ENCODE measurements at places on chromosomes 7 and 10.

DNA sequence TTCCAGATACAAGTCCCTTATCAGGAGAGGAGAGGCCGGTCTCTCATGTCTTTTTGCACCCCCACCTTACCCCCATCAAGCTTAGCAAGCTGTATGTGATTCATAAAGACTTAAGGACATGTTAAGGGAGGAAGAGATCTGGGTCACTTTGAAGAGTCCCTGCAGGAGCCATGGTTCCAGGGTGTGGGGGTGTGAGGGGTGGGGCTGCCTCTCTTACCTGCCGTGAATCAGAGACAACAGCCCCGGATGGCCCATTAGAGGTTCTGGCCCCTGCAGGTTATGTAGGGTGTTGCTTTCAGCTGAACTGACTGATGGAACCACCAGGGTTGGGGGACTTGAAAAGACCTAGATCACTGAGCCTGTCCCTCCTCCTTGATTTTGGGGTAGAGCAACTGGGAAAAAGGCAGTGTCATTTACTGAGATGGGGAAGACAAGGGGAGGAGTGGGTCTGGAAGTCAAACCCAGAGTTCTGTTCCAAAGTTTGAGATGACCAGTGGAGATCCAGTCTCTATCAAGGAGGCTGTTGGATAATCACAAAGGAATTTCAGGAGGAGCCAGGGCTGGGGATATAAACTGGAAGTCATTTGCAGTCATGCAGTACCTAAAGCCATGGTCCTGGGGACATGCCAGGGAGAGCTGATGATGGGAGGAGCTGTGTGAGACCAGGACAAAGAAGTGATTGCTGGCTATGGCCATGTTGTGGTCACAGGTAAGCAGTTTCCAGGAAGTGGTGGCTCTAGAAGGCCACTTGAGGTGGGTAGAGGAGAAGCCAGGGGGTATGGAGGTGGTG lies 23.1 kb downstream of the ADAMTS14 start:
- no peak for DNase-seq

- no peak for DNase-seq
Measured at GRCh38 chr10:10662716-10663408, 354.8 kb upstream of the CELF2 start.

DNA sequence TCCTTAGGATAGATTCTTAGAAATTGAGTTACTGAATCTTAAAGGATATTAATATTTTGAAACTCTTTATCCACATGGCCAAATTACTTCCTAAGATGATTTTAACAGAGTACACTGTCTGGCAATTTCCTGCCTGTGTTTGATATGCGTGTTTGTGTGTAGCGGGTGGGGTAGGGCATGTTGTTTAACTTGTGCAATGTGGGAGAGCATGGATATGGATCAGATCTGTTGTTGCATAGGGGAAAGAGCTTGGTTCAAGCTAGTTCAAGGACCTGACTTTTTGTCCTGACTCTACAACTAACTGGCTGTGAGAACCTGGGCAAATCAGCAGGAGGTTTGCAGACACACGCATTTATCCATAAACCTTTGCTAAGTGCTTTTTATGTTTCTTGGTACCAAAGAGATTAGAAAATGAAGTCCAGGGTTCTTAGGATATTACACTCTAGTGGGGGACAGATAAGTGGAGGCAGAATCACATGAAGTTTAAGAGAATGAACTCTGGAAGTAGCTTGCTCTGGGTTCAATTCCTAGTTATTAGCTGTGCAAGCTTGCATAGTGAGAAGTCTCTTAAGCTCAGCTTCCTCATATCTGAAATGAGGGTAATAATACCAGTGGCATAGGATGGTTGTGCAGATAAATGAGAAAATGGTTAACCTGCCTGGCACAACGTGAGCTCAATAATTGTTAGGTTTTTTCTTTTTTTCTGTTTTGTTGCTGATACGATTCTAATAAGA lies 96.3 kb upstream of the PRR15 start:
- no peak for DNase-seq

DNA sequence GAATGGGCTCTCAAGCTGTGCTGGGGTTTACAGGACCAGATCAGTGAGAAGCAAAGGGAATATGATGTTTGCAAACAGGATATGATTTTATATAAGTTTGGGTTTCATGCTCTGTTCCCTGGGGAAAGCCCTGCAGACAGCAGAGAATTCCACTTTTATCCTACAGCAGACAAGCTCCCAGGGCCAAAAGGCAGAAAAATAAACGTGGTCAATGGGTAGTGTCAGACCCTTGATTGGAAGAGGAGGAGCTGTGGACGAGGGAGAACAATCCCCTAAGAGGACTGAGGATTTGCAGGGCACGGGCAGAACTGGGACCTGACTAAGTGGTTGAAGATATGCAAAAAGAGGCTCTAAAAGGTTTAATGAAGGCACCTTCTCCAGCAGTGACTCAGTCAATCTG lies 275.3 kb downstream of the HDAC9 start:
- DNase-seq, result no peak

GRCh38 chr7:28729281-28729680 lies 228.8 kb downstream of the TRIL start:
- DNase-seq, result no peak

DNA sequence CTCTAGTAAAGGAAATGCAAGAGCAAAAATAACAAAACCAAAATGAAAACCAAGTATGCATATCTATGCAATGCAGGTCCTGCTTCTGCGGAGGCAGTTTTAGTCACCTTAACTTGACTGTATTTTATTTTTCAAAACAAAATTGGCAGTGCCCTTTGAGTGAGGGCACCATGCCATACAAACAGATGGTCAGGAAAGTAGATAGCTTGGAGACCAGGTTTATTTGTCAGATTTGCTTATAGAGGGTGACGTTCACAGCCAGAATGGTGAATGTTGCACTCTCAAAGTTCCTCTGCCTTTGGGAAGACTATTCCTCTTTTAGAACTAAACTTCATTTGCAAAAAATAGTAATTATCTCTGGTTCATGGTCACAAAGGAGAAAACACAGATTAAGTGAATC lies 801.9 kb downstream of the ANKRD7 start:
- no peak for DNase-seq

DNA sequence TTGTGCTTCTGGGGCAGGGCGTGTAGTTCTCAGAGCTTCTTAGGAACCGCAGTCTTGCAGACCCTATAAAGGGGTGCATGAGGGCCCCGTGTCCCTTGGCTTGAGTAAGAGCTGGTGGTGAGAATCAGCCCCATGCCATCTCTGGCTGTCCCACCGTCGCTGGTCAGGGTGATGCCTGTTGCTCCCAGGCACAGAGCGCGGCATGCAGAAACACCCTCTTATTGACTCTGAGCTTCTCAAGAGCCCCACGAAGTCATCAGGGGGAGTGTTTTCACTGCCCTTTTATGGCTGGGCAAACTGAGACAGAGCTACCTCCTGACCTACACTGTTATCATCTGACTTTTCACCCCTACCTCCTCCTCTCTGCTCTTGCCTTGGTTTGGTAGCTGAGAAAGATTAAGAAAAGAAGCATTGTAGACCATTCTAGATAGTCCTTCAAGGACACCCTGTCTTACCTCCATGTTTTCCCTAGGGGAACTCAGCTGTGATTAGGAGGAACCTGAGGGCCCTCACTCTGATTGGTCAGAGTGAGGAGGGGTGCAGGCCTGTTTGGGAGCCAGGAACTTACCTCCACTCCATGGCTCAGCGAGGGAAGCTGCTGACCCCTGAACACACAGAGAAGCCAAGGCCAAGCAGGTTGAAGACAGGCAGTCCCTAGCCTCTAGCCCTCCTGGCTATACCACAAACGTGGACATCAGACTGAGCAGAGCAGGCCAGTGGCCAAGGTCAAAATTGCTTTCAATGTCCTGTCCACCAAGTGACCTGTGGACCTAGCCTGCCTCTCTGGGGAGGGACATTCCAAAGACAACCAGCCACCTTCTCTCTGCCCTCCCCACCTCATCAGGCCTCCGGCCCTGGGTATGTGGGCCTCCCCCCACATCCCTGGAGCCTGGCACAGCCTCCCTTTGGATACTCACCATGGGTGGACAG lies 17.6 kb downstream of the UNC5B start:
- DNase-seq, result no peak

DNA sequence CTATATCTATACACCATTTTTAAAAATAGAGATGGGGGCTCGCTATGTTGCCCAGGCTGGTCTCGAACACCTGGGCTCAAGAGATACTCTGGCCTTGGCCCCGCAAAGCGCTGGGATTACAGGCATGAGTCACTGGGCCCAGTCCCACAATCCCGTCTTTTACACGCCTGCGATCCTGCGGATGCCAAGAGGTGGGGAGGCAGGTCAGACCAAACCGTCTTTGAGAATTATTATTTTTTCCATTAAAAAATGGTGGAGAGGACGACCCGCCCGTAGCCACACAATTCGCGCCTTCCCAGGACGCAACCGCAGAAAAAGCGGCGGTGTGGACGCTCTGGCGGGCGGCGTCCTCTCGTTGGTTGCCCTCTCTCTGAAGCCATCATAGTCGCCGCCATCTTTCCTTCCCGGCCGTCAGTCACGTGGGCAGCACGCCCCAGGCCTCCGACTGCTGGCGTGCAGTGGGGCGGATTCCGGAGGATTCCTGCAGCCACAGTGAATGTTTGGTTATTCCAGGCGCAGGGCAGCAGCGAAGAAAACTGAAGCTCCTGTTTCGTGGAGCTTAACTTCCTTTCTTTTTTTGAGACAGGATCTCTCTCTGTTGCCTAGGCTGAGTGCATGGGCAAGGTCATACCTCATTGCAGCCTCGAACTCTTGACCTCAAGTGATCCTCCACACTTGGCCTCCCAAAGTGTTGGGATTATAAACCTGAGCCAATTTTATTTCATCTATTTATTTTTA lies 9.9 kb upstream of the EPHB4 start:
- peak; percentile 92 for DNase-seq

DNA sequence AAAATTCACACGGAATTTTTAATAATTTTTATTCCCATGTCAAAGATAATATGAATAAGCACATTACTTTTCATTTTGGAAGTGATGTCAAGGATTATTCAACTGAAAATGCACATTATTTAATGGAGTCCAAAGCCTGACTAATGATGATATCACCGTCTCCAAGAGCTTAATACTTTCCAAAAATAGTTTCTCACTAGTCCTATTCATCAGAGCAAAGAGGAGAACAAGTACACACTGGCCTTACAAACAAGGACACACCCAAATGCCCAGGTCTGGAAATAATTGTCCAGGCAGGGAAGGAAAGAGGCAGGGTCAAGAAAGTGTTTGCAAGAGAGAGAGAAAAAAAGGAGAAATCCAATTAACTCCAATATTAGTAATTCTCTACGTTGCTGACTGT lies 216.8 kb upstream of the CCDC6 start:
- peak; percentile 52 for DNase-seq

DNA sequence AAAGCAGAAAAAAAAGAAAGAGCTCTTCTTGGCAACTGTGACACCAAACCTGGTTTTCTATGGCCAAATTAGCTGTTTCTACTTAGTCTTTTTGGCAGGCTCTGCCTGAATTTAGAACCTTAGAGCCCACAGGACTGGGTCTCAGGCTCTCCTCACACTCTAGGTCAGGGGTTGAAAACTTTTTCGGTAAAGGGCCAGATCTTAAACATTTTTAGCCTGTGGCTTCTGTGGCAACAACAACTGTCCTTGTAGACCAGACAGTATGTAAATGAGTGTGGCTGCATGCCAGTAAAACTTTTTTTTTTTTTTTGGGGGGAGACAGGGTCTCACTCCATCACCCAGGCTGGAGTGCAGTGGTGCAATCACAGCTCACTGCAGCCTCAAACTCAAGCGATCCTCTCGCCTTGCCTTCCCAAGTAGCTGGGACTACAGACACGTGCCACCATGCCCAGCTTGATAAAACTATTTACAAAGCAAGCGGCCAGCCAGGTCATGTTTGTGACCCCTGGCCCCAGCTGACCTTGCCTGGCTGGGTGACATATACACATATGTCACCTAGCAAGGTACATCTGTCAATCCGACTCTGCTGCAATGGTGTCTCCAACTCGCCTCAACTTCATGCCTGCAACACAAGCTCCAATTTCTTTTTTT lies 17.4 kb downstream of the KPNA7 start:
- DNase-seq, result no peak

GRCh38 chr7:84820481-84820880 lies 366.4 kb downstream of the SEMA3D start:
- DNase-seq, result no peak

- no peak for DNase-seq
Measured at GRCh38 chr10:59107147-59107546, 69.3 kb upstream of the PHYHIPL start.

- DNase-seq, result peak; percentile 15
Measured at GRCh38 chr10:6755781-6756460, 175.8 kb upstream of the PRKCQ start.

DNA sequence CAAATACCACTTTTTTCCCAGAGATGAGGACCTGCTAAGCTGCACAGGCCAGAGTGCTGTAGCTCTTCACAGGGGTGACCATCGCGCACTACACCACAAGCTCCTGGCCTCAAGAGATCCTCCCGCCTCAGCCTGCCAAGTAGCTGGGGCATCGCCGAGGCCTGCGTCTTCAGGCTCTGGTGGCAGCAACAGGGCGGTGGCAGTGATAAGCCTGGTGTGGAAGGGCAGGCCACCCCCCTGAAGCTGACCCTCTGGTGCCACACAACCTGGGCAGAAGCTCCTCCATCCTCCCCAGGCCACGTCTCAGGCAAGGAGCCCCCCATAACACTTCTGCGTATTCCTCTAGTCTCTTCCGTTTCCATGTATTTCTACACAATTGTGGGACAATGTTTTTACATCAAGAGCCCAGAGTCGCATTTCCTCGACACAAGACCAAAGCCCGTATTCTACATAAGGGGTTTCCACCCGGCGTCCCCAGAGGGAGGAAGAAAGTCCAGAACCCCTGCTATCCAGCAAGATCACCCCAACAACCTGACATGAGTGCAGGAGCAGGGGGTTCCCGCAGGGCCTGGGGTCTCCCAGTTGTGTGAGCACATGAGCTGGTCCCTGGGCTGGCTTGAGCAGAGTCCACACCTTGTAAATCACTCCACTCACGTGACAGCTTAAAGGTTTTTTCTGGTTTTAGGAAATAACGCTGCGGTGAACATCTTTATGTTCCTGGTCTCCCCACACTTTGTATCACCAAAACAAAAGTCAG lies 37.6 kb upstream of the NCAPG2 start:
- DNase-seq, result no peak

- no peak for DNase-seq
Measured at GRCh38 chr7:1973321-1974251, 259.2 kb downstream of the MAD1L1 start.

- DNase-seq, result no peak
Measured at GRCh38 chr7:24566274-24566673, 7.0 kb upstream of the PALS2 start.

DNA sequence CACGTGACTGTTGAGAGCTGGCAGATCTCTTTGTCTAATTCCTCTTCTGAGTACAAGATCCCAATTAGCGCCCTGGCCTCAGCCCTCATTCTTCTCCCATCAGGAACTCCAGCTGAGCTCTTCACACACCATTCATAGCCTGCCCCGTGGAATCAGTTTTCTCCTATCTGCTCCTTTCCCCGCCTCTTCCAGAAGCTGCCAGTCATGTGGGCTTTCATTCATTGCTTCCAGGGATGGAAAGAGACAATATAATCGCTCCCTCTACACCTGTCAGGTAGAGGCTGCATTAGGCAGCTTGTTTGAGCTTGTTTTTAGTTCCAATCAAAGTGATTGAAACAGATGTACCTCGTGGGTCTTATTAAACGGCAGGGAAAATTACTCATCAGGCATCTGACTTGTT lies 515.8 kb downstream of the TYW1 start:
- DNase-seq, result no peak

Data from RKO (cell line).